ENCODE measurements at places on chromosomes 13 and 19.

DNA sequence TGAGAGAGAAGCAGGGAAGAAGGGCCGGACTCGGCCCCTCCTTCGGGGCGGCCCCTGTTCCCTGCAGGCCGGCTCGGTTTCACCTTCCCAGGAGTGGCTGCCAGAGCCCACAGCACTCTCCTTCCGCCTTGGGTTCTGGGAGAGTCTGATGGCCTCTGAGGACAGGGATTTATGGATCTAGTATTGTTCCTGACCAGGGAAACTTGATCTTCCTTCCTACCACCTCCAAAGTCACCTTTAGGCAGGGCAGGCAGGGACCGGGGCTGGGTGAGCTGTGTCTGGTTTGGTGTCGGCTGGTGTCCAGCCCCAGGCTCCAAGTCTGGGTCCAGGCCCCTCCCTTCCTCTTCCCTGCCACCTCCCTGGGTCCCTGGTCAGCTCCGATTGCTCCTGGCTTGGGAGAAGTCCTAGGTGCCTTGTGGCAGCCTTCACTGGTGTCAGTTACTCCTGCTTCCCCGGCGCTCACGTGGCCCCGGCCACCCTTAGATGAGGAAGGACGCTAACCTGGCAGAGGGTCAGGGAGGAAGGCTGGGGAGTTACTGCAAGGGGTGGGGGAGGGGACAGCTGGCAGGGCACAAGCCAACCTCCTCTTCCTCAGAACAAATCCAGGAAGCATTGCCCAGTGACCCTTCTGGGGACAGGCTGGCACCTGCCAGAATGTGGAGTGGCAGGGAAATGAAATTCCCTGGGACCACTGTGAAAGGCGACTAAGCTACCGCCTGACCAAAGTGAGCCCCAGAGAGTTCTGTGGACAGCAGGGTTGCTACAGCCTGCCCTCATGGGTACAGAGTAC is 18.8 kb downstream of the RFX1 start:
- DNase-seq: no peak

DNA sequence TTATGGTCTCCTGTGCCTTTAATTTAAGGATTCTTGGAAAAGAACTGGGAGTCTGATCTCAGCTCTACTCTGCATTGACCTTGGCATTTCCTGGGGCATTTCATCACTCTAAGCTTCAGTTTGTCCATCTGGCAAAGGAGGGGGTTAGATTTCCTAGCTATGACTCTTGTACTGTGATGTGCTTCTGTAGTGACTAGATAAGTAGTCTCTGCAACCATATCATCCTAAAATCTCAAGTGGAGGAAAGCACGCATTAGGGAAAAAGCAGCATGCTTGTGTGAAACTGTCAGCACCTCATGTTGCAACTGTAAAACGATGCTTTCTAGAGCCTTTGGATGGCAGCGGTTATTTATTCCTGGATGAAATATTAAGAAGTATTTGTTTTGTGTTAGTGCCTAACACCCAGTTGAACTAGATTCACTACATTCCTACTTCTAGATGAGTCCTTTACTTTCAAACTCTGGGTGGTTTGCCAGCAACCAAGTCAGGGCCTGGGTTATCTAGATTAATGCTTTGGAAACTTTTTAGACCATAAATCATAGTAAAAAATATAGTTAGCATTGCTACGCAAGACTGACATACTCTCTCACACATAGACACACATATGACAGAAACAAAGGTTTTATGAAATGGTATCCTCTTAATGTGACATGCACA is 6.8 kb downstream of the WDFY2 start:
- peak; percentile 97 for DNase-seq

DNA sequence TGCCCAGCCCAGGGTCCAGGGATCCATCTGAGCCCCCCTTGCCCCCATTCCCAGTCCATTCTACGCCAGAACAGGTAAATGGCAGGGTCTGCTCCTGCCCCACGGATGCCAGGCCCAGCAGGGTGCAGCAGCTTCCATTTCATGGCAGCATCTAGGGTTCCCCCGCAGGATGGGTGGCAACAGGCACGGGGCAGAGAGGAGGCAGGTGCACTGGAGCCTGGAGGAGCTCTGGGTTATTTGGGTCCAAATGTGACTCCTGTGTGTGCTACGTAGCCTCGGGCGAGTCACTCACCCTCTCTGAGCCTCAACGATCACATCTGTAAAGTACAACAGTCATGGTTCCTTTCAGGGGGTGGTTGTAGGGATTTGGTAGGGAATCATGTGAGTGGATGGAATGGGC is 27.4 kb downstream of the IL12RB1 start:
- DNase-seq: no peak

GRCh38 chr19:48501494-48502349 is 9.9 kb downstream of the LMTK3 start:
- peak; percentile 98 for DNase-seq

- DNase-seq: no peak
Observed at GRCh38 chr13:110150384-110151101, 156.4 kb downstream of the COL4A1 start.

DNA sequence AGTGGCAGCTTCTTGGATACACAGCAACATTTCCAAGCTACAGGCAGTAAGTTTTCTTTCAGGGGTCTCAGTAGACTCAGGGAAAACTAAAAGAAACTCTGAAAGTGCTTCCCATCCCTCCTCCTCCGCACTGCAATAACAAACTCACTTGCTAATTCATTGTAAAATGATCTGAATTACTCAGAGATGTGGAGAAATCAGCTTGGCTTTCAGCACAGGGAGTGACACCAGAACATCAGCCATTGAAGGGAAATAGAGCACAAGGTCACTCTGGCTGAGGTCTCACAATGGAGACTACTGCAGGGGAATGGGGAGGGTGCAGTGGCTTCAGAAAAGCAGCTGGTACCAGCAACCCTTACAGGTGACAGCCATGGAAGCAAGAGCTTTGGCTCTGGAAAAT is 137.3 kb upstream of the SERP2 start:
- no peak for DNase-seq

DNA sequence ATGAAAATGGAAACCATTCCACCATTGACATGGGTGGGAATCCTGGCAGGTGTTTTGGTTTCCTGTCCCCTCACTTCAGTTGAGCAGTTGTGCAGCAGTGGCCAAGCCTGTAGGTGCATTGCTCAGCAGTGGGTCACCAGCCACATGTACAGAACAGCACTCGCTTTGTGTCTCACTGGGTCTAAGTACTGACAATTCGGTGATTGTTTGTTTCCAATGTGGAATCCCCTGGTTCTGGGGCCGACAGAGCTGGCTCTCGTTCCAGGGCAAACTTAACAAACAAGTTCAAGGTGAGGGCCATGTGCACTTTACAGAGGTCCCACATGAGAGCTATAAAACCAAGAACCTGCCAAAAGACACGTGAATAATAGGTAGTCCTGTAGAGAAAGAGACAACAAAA is 54.1 kb upstream of the SPATA13 start:
- DNase-seq: no peak

- DNase-seq: no peak
Observed at GRCh38 chr13:106530171-106530851, 5.2 kb downstream of the EFNB2 start.

DNA sequence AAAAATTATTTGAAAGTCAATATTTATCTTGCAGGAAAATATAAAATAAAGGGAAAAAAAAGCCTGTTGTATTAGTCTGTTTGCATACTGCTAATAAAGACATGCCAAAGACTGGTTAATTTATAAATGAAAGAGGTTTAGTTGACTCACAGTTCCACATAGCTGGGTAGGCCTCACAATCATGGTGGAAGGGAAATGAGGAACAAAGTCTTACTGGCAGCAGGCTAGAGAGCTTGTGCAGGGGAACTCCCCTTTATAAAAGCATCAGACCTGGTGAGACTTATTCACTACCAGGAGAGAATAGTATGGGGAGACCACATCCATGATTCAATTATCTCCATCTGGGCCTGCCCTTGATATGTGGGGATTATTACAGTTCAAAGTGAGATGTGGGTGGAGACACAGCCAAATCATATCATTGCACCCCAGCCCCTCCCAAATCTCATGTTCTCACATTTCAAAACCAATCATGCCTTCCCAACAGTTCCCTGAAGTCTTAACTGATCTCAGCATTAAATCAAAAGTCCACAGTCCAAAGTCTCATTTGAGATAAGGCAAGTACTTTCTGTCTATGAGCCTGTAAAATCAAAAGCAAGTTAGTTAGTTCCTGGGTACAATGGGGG is 1416.5 kb upstream of the SPRY2 start:
- DNase-seq: peak; percentile 12

GRCh38 chr13:73722120-73722519 is 412.1 kb downstream of the KLF12 start:
- DNase-seq: peak; percentile 60

DNA sequence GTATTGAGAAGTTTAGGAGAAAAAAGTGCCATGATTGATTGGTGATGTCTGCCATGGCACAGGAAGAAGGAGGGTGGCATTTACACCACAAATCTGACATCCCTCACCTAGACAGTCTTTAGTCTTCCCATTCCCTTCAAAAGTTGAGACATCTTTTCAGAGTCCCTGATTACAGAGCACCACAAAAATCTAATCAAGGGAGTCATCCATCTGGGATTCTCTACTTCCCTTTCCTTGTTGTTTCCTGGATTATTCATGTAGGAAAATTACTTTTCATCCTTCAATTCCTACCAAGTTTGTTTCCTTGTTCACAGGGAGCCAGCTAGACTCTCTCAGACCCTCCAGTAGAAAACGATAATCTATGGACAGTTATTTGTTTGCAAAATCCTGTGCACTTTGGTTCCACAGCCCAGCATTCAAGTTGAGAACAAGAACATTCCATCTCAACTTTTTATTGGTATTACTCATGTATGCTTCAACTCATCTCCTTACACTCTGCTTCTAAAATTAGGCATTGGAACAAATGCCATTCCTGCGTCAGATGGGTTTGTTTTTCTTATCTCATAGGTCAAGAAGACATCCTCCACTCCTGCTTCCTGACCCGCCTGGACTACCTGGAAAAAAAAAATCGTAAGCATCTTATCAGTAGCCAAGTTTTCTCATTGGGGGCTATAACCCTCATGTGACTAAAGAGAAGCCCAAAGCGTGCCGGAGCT is 259.9 kb downstream of the FOXO1 start:
- peak; percentile 21 for DNase-seq

GRCh38 chr13:24719139-24719538 is 38.9 kb downstream of the ATP12A start:
- DNase-seq: no peak

DNA sequence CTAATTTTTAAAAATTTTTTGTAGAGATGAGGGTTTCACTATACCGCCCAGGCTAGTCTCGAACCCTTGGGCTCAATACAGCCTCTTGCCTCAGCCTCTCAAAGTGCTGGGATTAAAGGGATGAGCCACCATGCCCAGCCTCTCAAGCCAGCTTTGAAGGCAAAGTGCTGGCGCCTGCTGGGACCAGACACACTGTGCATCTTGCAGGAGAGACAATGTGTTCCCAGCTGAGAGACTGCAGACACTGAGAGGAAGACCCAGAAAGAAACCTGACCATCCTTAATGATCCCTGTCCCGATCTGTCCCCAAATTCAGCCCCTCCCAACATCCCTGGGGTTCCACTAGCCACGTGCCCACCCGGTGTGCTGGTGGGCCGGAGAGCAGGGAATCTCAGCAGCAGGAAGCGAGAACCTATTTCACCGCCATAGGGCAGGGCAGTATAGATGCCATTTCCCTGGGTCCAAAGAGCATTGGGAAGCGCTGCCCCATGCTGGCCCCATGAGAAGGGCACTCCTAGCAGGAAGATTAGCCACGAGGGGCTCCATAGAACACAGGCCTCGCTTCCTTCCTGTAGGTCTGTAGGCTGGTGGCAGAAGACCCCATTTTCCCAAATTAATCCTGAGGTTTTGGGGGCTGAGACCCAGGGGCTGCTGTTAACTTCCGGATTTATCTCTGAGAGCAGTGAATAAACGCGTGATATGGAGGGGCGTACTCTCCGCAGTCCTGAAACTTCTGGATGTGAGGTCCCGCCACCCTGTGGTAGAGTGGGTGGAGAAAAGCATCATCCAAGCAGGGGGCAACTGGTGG is 968 bp downstream of the RAVER1 start:
- no peak for DNase-seq

- DNase-seq: no peak
Observed at GRCh38 chr13:79447741-79448140, 33.2 kb upstream of the NDFIP2 start.

GRCh38 chr19:5913739-5914357 is at the start of gene CAPS:
TSS of gene CAPS (plus strand) at chr19:5914254. CDS start at chr19:5914407, 153 bp downstream.
- DNase-seq: no peak

- no peak for DNase-seq
Observed at GRCh38 chr13:89846926-89847585, 1500.4 kb upstream of the MIR17HG start.

DNA sequence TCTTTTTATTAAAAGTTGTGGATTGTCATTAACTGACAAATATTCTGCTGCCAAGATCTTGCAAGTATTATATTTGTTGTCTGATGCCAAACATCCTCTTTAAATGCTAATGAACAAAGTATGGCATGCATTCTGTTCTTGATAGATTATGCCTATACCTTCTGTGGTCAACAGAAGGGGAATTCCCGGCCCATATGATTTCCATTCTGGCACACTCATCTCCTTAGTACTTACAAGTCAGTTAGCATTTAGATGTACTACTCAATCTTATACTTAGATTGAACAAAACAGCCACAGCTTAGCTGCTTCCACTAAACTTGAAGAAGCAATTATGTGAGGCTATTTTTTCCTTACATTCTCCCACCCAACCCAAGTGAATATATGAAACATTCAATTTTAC is 246.1 kb upstream of the DACH1 start:
- DNase-seq: no peak

DNA sequence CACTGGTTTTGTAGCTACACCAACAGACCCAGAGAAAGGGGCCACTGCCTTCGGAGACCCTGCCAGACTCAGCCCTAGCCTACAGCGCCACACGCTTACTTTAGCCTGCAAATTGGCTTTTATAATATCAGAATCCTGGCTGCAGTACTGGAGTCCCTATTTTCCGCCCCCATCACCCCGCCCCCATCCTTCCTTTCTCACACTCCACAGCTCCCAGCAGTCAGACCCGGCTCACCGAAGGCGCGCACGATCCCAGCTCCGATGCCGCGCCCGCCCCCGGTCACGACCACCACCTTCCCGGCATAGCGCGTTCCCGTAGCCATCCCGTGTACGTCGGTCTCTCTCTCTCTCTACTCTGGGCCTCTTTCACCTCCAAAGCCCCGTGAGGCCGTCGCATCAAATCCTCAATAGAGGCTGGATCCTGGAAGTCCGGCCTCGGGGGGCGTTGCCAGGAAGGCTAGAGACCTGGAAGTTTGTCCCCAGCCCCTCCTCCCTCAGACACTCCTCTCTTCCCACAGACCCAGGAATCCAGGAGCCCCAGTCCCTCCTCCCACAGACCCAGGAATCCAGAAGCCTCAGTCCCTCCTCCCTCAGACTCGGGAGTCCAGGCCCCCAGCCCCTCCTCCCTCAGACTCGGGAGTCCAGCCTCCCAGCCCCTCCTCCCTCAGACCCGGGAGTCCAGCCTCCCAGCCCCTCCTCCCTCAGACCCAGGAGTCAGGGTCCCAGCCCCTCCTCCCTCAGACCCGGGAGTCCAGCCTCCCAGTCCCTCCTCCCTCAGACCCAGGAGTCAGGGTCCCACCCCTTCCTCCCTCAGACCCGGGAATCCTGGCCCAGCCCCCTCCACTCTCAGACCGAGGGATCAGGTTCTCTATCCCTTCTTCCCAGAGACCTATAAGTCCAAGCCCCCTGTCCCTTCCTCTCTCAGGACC is at the start of gene HSD17B14:
HSD17B14 (minus strand) TSS at position 403 of the 929 bp plus-strand sequence; CDS start at position 323, 80 bp downstream.
- DNase-seq: peak; percentile 57

- no peak for DNase-seq
Observed at GRCh38 chr13:95553581-95554385, 1.3 kb downstream of the CLDN10 start.

Measured in OCI-M1 (cell line).